ENCODE measurements at places on chromosomes 4 and X. TPM values are rescaled to one million over a fixed set of nuclear protein-coding genes. Genes with fewer than 3 reads are reported as not detected.
A peak's percentile ranks its signal among the peaks of the same experiment; 100 is the strongest.

GRCh38 chr4:139018971-139019758 lies 3.6 kb downstream of the NOCT start:
- DNase-seq: no peak

- DNase-seq: no peak
Measured at GRCh38 chrX:96147681-96148080, 537.0 kb upstream of the DIAPH2 start.

- no peak for DNase-seq
Measured at GRCh38 chr4:148196164-148196563, 246.1 kb downstream of the NR3C2 start.

DNA sequence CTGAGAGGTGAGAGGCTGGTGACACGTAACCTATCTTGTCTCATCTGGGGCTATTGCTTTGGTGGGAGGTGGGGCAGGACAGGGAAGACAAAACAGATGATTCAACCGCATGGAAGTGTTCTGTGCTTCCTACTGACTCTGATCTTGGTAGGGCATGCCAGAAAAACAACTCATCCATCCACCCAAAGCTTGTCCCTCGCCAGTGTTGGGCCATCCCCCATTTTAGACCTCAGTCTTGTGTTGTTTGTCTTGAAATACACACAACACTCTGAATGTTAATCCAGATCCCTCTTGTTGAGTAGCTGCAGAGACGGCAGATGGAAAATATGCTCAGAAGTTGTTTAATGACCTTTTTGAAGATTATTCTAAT lies 377 bp downstream of the CHRNA9 start:
- no peak for DNase-seq

DNA sequence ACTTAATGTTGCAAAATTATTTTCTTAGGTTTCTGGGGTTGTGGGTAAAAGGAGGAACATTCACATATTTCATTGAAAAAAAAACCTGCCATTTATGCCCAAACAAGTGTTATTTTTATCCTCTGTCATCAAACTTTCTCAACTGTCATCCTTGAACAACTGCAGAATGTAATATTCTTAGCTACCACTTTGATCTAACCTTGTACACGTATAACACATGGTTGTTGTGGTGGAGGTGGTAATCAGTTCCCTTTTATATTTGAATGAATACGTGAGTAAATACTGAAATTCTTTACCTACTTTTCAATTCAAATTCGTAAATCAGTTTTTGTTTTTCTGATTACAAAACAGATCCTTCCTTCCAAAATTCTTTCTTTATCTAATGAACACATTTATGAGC lies 3.8 kb upstream of the AMMECR1 start:
- DNase-seq: no peak

GRCh38 chrX:71652405-71652804 lies 14.9 kb upstream of the LOC101059915 start:
- DNase-seq: peak; percentile 54

GRCh38 chr4:24137671-24138601 lies 248.1 kb upstream of the PPARGC1A start:
- no peak for DNase-seq

DNA sequence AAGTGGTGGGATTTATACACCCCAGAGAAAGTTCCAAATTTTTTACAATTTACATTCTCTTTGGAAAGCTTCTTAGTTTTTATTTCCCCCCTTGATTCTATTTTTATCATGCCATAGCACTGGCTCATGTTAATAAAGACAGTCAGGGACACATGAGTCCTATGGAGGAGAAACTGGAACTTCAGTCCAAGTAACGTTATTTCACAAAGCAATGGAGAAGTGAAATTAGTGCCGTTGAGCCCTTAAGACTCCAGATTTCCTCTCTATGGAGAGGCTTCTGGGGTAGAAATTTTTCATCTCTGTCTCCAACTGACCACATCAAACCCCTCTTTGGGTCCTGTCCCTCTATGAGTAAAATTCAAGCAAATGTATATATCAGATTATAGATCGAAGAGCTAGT lies 12.8 kb upstream of the TASL start:
- DNase-seq: no peak

The IL13RA1 gene
- 41.8 TPM for total RNA-seq

The CLTRN gene
- 0.95 TPM for total RNA-seq

The PTPN13 gene
- 5.6 TPM for total RNA-seq

All from endothelial cell (in vitro differentiated cells).